ENCODE measurements at places on chromosomes 16 and 17.

GRCh38 chr16:55737318-55737717 is 81.5 kb downstream of the SLC6A2 start:
- no peak for DNase-seq

DNA sequence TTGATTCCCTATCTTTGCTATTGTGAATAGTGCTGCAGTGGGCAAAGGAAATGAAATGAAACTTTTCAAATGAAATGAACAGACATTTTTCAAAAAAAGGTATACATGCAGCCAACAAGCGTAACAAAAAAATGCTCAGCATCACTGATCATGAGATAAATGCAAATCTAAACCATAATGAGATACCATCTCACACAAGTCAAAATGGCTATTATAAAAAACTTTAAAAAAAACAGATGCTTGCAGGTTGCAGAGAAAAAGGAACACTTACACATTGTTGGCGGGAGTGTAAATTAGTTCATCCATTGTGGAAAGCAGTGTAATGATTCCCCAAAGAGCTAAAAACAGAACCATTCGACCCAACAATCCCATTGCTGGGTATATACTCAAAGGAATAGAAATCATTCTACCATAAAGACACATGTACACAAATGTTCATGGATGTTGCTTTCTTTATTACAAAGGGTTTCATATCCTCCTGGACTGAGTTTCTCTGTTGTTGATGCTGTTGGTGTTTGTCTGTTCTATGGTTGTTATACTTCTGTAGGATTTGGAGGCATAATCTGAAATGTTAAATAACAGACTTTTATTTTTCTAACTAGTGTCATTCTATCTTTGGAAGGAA is 99.3 kb upstream of the SOX9 start:
- no peak for DNase-seq

DNA sequence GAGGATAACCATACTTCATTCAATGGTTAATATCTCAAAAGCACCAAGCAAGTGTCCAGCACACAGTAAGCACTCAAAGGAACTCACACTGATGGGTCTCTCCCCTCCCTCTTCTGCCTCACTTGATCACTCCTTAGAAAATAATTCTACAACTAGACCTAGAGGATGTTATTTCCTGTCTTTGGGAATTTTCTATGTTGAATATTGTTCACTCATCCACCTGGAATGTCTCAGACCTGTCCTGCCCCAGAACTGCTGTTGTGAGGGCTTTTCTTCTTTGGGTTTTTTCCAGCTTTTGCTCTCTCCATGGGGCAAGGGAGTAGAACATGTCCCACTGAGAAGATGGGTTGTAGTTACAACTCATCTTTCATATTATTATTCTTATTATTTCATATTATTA is 25.3 kb downstream of the NXPH3 start:
- DNase-seq: no peak

GRCh38 chr17:46774108-46774737 is 44.3 kb downstream of the WNT3 start:
- no peak for DNase-seq

DNA sequence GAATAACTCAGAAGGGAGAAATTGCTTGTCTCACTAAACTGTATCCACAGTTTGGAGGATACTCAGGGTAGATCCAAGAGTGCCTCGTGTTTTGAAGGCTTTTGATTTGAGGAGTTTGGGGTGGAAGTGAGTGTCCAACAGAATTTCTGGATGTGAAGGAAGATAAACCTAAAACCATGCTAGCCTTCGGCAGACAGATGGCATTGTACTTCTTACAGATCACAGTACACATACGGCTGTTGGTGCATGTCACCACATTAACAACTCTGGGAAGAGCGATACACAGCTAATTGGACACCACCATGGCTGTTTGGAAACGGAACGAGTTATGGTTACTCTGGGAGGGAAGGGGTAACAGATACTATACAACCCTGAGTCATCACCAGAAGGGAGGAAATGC is 420.4 kb downstream of the GRIN2A start:
- no peak for DNase-seq

DNA sequence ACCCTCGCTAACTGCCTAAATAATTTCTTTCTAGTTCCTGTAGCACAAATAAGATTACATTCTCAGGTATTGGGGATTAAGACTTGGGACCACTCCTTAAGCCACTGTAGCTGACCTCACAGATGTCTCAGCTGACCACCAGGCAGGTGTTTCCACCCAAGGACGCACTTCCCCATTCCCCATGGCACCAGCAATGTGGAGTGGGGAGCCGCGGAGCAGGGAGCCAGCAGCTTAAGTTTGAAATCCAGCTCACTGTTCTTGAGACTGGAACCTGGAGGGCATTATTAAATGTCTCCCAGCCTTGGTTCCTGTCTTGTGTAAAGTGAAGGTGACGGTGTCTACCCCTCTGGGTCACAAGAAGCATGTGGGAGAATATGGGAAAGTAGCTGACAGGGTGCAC is 249.4 kb upstream of the CACNG5 start:
- DNase-seq: no peak

- DNase-seq: no peak
These were observed 1.2 kb downstream of the JPT1 start for GRCh38 chr17:75152922-75153779.

DNA sequence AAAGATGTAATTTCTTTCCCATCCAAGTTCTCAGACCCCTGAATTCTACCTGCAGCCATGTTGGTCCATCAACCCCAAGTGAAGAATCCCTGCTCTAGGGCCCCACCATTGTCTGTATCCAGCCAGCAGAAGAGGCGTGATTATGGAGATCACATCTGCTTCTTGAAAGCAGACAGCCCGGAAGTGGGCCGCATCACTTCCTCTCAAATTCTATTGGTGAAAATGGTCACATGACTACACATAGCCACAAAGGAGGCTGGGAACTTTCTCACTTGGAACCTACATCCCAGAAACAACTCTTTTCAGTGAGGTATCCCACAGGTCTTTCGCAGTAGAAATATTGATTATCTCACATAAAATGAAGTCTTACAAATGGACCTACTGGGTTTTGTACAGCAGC is 40.1 kb downstream of the IL4R start:
- no peak for DNase-seq

DNA sequence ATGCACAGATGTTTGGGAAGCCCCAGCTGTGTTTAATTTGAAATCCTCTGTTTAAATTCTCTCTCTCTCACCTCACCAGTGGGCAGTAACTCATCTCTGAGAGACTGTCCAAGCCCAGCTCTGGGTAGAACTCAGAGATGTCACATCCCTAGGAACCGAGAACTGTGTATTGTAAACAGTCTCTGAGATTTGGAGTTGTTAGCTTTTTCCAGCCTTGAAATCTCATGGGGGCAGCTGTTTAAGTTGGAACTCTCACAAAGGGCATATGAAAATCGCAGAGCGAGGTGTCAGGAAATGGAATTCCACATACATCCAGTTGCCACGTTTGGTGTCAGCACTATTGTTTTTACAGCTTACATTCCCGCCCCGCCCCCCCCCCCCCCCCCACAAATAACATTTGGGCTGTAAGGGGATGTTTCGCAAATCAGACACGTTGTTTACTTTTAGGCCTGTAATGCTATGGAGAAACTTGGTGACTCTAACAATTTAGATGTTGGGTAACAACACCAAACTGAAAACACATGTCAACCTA is 34.3 kb downstream of the VPS35L start:
- no peak for DNase-seq

GRCh38 chr17:62966426-62967204 is 580 bp downstream of the TANC2 start:
- DNase-seq: peak; percentile 83

- DNase-seq: no peak
These were observed 136.2 kb upstream of the RCVRN start for GRCh38 chr17:10041287-10041612.

GRCh38 chr16:16982614-16983013 is 488.1 kb downstream of the XYLT1 start:
- no peak for DNase-seq

- no peak for DNase-seq
These were observed 64.0 kb downstream of the DYNLRB2 start for GRCh38 chr16:80604600-80605355.

GRCh38 chr17:5122586-5123342 is 6.9 kb downstream of the USP6 start:
- peak; percentile 41 for DNase-seq

DNA sequence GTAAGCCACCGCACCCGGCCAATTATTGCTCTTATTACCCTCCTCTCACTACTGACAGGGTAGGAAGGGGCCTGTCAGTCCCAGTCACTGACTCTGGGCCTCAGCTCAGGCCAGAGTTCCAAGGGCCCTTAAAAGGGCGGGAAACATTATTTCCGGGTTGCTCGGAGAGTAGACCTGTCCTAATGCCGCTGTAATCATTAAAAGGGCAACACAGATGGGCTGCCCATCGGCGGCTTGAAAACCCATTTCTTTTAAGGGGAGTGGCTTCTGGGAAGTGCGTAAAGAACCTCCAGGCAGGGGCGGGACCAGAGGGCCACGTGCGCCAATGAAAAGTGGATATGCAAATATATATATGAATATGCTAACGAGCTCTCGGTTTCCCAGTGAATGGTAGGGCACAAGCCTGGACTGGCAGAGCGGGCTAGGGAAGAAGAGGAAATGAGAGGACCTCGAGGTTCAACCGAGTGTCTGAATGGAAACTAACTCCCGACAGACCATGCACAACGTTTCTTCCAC is 26.6 kb downstream of the PIPOX start:
- DNase-seq: no peak

- DNase-seq: no peak
These were observed 154.6 kb downstream of the CMIP start for GRCh38 chr16:81599034-81599744.

- no peak for DNase-seq
These were observed 12.0 kb upstream of the BRIP1 start for GRCh38 chr17:61875285-61875684.

- no peak for DNase-seq
These were observed 210.6 kb downstream of the KCNJ2 start for GRCh38 chr17:70379945-70380344.

DNA sequence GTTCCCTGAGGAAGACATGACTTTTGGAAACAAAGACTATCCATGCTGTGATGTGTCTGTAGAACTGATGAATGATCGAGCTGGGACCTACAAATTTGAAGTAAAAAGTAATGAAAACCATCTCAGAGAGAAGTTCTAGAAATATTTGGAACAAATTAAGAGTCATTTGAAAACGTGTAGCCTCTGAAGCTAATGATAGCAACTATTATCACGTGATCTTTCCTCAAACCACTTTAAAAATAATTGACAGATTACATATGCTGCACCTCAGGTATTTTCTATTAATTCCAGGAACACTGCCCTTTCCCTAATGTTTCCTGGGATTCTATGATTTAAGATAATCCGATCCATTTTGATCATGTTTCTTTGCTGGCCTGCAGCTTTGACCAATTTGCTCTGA is 990.3 kb downstream of the CDH8 start:
- DNase-seq: no peak

Data from posterior cingulate gyrus (tissue), 11 donors.